Renal cortical epithelial cell (primary cell): ENCODE measurements at places on chromosomes 6 and 20. TPM values are rescaled to one million over a fixed set of nuclear protein-coding genes. Genes with fewer than 3 reads are reported as not detected.

SRSF12 gene
- total RNA-seq: 4.0 and 5.7 TPM in 2 replicates

SCGN gene
- total RNA-seq: 0.20 TPM in 1 of 2 replicates, not detected in the other

TBC1D22B gene
- total RNA-seq: 8.2 and 12.5 TPM in 2 replicates

PI16 gene
- total RNA-seq: not detected in 2 replicates

AKIRIN2 gene
- 19.4 and 29.7 TPM in 2 replicates for total RNA-seq

ADRM1 gene
- total RNA-seq: 85.2 and 144 TPM in 2 replicates

POM121L2 gene
- not detected in 2 replicates for total RNA-seq
